ENCODE measurements at places on chromosomes 16 and 17.

DNA sequence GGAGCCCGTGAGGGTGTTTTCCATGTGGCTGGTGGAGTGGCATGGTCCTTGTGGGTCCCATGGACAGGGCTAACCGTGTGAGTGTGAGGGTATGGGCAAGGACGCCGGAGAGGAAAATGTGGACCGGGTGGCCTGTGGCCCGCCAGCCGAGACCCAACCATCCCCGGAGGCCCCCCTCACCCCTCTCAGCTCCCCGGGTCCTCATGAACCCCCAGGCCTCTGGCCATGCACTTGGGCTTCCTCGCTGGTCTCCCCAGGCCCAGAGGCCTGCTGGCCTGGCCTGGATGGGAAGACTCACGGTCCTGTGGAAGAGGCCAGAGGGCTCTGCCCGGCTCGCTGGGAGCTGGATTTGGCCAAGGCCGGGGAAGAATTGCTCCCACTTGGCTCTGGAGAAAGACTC, 13.1 kb downstream of the RAP1GAP2 start:
- no peak for DNase-seq

GRCh38 chr17:4747847-4748246, 8.1 kb upstream of the CXCL16 start:
- DNase-seq: peak; percentile 53

DNA sequence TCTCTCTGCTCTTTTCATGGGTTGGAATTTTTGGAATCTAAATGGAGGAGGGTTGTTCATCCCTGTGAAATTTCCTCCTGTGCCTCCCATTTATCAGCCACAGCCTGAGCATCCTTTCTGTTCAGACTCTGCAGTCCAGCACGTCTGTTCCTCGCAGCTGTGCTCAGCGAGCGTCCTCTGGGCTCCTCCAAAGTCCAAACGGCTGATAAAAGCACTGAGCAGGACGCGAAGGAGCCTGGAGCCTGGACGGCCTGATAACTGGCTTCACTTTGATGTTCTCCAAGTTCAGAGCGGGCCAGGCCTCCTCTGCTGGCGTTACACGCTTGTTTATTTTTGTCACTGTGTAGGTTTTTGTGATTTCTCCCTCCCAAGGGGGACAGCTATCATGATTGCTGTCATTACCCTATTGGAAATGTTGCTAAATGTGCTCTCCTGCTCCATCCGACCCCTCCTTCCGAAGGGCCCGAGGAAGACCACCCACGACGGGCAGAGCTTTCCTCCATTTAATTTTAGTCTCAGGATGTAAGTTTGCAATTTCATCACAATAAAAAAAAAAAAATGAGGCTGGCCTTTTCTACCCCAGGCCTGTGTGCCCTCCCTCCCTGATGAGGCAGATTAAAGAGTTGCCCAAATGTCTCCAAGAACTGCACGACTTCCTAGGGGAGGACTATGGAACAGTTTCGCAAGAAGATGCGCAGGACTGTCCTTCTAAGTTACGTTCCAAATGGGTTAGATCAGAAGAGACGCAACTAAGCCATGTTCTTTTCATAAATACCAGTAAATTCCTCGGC, 290.5 kb upstream of the FOXF1 start:
- DNase-seq: no peak

DNA sequence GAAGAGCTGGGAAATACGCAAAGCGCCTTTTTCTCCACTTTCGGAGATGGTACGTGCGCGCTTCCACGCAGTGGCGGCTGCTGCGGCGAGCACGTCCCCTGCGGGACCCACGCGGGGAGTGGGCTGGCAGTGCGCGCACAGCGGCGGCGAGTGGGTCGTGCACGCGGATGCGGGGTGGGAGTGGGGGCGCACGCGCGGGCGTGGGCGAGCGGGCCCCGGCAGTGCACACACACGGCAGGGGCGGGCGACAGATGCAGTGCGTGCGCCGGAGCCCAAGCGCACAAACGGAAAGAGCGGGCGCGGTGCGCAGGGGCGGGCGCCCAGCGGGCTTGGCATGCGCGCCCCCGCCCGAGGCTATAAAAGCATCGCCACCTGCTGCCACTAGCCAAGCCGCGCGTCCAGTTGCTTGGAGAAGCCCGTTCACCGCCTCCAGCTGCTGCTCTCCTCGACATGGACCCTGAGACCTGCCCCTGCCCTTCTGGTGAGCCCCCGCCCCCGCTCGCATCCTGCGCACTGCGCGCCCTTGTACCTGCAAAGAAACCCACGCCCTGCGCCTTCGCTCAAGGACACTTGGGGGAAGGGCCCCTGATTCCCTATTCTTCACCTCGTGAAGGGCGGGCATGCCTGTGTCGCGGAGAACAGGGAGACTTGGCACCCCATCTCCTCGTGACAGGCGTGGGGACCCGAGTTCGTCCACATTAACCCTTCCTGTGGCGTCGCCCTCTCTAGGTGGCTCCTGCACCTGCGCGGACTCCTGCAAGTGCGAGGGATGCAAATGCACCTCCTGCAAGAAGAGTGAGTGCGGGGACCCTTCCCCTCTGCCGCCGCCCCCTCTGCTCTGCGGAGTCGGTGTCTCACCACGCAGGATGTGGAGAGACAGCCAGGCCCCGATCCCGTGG, at the start of gene MT3:
Gene MT3, plus strand, starts transcription at position 388 of the 899 bp plus-strand sequence. Its CDS starts 63 bp downstream, at position 451.
- no peak for DNase-seq

DNA sequence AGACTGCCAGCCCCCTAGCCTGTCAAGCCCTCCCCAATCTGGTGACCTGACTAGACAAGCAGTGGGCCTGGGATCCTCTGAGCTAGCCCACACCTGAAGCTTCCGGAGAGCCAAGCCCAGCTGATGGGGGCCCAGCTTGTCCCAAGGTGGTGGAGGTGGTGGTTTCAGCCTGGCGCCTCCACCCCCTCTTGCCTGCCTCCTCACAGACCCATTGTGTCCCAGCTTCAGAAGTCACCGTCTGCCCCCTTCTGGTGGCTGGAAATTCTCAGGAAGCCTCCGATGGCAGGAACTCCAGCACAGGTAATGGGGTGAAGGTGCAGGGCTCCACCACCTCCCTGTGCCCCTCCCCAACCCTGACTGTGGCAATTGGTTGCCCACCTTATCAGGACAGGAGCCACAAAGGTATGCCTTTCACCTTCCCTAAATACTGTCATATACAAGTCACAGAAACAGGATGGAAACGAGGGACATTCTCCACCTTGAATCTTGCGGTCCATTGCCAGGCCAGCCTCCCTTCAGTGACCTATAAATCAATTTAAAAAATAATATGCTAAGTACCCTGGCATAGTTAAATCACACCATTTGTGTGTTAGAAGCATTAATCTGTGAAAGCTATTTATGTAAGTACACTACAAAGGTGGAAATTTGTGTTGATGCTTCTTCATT, 66.0 kb upstream of the ZNF423 start:
- DNase-seq: peak; percentile 32
